Natural killer cell treated with Interleukin-12 subunit alpha and Interleukin-12 subunit beta and Interleukin-15 and Interleukin-18, amount 100 ng/mL, for 72 hours (primary cell): ENCODE measurements at places on chromosomes 6 and 20. TPM values are rescaled to one million over a fixed set of nuclear protein-coding genes. Genes with fewer than 3 reads are reported as not detected.

GRCh38 chr20:50592282-50593004 lies 82.3 kb downstream of the PTPN1 start:
- no peak for DNase-seq

- no peak for DNase-seq
Observed at GRCh38 chr6:117536317-117536716, 53.8 kb downstream of the DCBLD1 start.

DNA sequence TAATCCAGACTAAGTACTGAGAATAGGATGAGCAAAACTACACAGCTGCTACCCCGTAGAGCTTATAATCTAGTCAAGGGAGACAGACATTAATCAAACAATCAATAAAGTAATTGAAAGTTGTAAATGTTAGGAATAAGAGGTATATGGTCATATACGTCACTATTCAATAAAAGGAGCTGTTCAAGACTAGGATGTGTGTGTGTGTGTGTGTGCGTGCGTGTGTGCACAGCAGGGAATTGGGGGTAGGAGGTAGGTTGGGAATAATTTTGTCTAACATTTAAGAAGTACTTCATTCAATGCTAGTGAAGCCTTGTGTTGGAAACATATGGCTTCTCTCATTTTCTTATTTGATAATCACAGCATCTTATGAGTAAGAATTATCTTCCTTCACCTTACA lies 41.8 kb downstream of the SESN1 start:
- no peak for DNase-seq

GRCh38 chr20:48686238-48687116 lies 141.3 kb downstream of the PREX1 start:
- DNase-seq = no peak

- no peak for DNase-seq
Observed at GRCh38 chr6:4336084-4336483, 200.7 kb upstream of the ECI2 start.

GRCh38 chr6:122365775-122366403 lies 33.6 kb upstream of the HSF2 start:
- DNase-seq = no peak

- no peak for DNase-seq
Observed at GRCh38 chr20:36917943-36918342, 33.6 kb downstream of the SAMHD1 start.

- DNase-seq = no peak
Observed at GRCh38 chr6:154786144-154786868, 53.1 kb downstream of the SCAF8 start.

DNA sequence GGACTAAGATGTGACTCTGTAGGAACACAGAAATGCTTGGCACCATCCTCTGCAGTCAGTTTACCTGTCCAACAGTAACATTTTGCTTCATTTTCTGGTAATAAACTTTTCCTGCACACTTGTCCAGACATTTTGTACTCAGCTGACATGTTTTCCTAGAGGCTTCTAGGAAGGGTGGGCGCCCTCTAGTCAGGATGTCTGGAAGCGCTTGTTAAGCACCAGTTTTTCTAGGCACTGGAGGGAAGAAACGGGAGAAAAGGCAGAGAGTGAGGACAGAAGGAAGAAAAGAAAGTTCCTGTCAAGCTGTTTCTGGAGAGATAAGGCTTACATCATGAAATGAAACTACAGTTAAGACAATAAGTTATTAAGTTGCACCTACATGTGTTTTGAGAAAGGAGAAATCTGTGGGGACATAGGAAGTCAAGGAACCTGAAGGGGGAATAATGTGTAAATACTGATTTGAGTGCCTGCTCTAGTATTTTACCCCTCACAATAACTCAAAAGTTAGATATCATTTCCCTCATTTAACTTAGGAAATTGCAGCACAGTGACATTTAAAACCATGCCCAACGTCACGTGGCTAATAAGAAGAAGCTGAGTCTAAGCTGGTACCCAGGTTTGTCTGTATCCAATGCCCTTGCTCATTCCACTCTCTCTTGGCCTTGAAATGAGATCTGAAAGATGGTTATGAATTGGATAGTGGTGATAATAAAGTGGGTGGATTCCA lies 42.7 kb upstream of the TNFRSF21 start:
- no peak for DNase-seq

- no peak for DNase-seq
Observed at GRCh38 chr6:86477500-86478148, 459.7 kb upstream of the HTR1E start.

DNA sequence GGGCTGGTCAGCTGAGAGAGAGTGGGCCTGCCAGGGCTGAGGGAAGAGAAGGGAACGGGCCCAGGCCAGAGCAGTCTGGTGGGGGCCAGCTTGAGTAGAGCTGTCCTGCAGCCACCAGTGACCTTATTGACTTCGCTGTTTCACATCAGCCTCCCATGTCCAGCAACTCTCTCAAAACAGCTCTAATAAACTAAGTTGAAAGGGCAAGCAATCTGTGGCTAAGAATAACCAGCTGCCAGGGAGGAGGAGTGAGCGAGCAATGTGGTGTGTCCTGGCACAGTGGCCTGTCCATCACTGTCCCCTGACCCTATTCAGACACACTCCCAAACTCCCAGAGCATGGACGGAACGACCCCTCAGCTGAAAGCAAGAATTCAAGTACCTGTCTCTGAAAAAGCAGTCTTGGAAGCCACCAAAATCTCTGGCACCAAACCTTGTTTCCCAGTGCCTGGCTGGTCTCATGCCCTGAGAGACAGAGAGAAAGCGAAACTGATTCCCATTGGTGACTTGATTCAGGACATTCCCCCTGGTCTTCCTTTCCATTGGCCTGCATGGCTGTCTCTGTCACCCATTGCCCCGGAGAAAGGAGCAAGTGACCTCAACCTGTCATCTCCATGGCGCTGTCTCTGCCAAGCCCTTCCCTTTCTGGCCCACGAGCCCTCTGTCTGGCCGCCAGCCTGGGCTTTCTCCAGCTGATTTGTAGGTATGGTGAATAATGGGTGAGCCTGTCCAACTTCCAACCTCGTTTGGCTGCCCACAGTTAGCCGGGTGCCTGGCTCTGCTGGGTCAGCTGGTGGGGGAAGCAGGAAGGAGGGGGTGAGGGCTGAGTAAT lies at the start of gene DDO:
TSS of gene DDO (minus strand) at position 490 of the 831 bp plus-strand sequence. CDS start 2,113 bp downstream, outside the sequence.
- DNase-seq = no peak

The HCRTR2 gene
- not detected for total RNA-seq

The TNF gene
- 420 TPM for total RNA-seq

The LST1 gene
- 34.6 TPM for total RNA-seq

The EEF1A2 gene
- total RNA-seq = 6.1 TPM

The MYB gene
- 145 TPM for total RNA-seq

The SLC22A16 gene
- not detected for total RNA-seq

The TENT5A gene
- 8.6 TPM for total RNA-seq
